Spleen (tissue), 13 donors: ENCODE measurements at places on chromosomes 12 and 14. TPM values are rescaled to one million over a fixed set of nuclear protein-coding genes. Genes with fewer than 3 reads are reported as not detected.

Gene SLC5A8
- polyA plus RNA-seq, result not detected

- no peak overlapping the region for H3K27ac ChIP-seq
- H3K4me1 ChIP-seq, result no peaks in the 10 kb centered on the region
- no peak overlapping the region for H3K4me3 ChIP-seq
- no peaks in the 10 kb centered on the region for H3K36me3 ChIP-seq
- no peak for DNase-seq
Observed at GRCh38 chr14:41957459-41957858, 350.8 kb downstream of the LRFN5 start.

Gene PLEK2
- 0.18 TPM for polyA plus RNA-seq

GRCh38 chr12:28114488-28114887 lies 75.8 kb upstream of the CCDC91 start:
- H3K36me3 ChIP-seq, result no peaks in the 10 kb centered on the region
- H3K27ac ChIP-seq, result no peak overlapping the region
- DNase-seq, result no peak
- no peaks in the 10 kb centered on the region for H3K27me3 ChIP-seq

- no peak for DNase-seq
- H3K36me3 ChIP-seq, result no peaks in the 10 kb centered on the region
- no peak overlapping the region for H3K4me3 ChIP-seq
Observed at GRCh38 chr12:101243616-101244015, 33.6 kb upstream of the SLC5A8 start.

Gene C12orf56
- polyA plus RNA-seq, result 0.03 TPM

DNA sequence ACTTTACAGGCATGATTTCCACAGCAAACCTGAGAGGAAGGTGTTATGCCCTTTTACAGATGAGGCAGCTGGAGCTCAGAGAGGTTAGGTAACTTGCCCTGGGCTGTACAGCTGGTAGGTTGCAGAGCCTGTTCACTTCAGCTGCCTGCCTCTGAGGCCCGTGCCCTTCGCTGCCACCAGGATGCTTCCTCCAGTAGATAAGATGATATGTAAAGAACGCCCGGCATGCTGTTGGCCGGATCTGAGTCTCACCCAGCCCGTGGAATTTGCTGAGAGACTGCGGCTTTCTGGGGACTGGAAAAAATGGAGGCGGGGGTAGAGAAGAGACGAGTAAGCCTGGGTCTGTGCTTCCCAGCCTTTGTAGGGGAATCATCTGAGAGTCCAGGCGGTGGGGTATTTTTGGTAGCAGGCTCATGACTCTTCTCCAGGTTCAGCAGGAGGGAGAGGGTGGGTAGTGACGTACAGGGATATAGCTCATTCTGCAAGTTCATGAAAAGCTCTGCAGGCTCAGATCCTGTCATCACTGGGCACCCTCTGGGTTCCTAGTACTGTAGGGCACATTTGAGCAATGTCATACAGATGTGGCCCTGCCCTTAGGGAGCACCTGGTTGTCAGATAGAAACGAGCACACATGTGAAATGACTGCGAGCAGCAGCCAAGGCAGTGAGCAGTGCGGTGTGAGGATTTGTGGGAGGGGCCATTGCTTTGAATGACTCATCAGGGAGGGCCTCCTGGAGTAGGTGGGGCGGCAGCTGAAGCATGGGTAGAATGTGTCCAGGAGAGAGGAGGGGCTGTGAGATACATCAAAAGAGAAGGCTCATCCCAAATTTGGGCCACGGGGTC lies 159.4 kb downstream of the TSPAN9 start:
- peaks cover 21% of the 10 kb centered on the region for H3K4me1 ChIP-seq
- no peak overlapping the region for H3K27ac ChIP-seq
- H3K27me3 ChIP-seq, result no peaks in the 10 kb centered on the region
- no peaks in the 10 kb centered on the region for H3K36me3 ChIP-seq
- DNase-seq, result no peak

Gene PMEL
- 0.50 TPM for polyA plus RNA-seq

Gene HHIPL1
- 0.67 TPM for polyA plus RNA-seq

Gene HCAR2
- polyA plus RNA-seq, result 0.53 TPM
